ENCODE measurements at places on chromosomes 1 and 21. TPM values are rescaled to one million over a fixed set of nuclear protein-coding genes. Genes with fewer than 3 reads are reported as not detected.

RTCA gene
- 23.4 TPM for total RNA-seq

PTGFR gene
- total RNA-seq, result not detected

DMRTA2 gene
- total RNA-seq, result 0.06 TPM

CCDC24 gene
- total RNA-seq, result 7.8 TPM

LRRC71 gene
- total RNA-seq, result 0.08 TPM

MAP1LC3C gene
- total RNA-seq, result 0.11 TPM

CD84 gene
- not detected for total RNA-seq

VSIG8 gene
- total RNA-seq, result not detected

ATAD3B gene
- 1.7 TPM for total RNA-seq

LCE1A gene
- not detected for total RNA-seq

CELSR2 gene
- 2.9 TPM for total RNA-seq

LCE2B gene
- total RNA-seq, result not detected

BARHL2 gene
- total RNA-seq, result not detected

UBE2U gene
- total RNA-seq, result not detected

AMY1C gene
- not detected for total RNA-seq

SYNC gene
- 15.8 TPM for total RNA-seq

NGF gene
- total RNA-seq, result 0.70 TPM

HES3 gene
- total RNA-seq, result not detected

SLFNL1 gene
- total RNA-seq, result 0.02 TPM

CFH gene
- total RNA-seq, result 5.8 TPM

GRHL3 gene
- 1.0 TPM for total RNA-seq

LCE1B gene
- not detected for total RNA-seq

INAVA gene
- total RNA-seq, result 37.8 TPM

CBR1 gene
- total RNA-seq, result 160 TPM

NUF2 gene
- 23.4 TPM for total RNA-seq

MIS18A gene
- total RNA-seq, result 14.7 TPM

RNU1-3 gene
- 10.6 TPM for total RNA-seq

FAM43B gene
- 4.3 TPM for total RNA-seq

STUM gene
- total RNA-seq, result not detected

MYOG gene
- not detected for total RNA-seq

ERICH3 gene
- not detected for total RNA-seq

L1TD1 gene
- total RNA-seq, result not detected

MYOM3 gene
- 6.0 TPM for total RNA-seq

DTL gene
- 20.0 TPM for total RNA-seq
